ENCODE measurements at places on chromosomes 11 and 22.
A peak's percentile ranks its signal among the peaks of the same experiment; 100 is the strongest.

GRCh38 chr11:100830978-100831732 lies 144.1 kb downstream of the ARHGAP42 start:
- peak; percentile 48 for DNase-seq

- no peak for DNase-seq
Measured at GRCh38 chr22:42841444-42841843, 15.6 kb downstream of the ARFGAP3 start.

- no peak for DNase-seq
Measured at GRCh38 chr22:35008213-35008612, 57.7 kb upstream of the ISX start.

GRCh38 chr11:553988-554340 lies 6.6 kb downstream of the LMNTD2 start:
- DNase-seq = no peak

DNA sequence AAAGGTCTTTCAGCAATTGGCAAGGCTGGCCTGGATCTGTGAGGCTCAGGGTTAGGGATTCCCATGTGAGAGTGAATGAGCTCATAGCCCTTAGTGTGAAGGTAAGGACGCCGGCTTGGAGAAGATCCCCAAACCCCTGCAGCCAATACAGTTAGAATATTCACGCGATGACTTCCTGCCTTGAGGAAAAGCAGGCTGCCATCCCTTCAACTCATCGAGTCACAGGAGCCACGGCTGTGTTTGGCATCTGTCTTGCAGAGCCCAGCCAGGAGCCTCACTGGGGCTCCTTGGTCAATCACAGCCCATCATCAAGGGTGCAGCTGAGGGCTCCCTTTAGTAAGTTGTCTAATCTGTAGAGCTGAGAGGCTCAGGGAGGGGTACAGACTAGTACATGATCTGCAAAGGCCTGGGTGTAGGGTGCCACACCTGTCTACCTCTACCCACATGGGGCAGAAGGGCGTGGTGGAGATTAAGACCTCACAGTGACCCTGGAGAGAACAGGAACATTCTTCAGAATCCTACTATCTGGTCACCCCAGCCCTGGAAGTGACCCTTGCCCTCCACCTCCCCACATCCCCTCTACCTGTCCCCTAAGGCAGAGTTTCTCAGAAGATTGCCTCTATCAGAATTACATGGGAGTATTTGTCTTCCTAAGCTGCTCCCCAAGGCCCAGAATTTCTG lies 18.5 kb downstream of the IL10RA start:
- DNase-seq = no peak

- DNase-seq = no peak
Measured at GRCh38 chr11:119745112-119745511, 16.1 kb upstream of the NECTIN1 start.

DNA sequence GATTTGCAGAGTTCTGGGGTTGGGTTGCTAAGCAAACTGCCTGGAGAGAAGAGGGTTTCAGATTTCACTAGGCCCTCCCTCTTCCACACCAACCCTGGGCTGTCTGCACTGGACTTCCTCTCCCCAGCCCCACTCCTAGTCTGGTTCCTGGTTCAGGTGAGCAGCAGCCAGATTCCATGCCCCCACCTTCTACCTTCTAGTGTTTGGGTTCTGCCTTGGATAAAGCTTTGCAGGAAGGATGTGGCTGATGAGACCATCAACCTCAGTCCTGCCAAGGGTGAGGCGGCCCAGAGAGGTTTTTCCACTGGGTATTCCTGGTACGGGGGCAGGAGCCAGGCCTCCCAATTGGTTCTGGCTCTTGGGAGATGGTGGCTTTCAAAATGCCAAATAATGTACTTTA lies 68.3 kb downstream of the BCR start:
- DNase-seq = no peak

DNA sequence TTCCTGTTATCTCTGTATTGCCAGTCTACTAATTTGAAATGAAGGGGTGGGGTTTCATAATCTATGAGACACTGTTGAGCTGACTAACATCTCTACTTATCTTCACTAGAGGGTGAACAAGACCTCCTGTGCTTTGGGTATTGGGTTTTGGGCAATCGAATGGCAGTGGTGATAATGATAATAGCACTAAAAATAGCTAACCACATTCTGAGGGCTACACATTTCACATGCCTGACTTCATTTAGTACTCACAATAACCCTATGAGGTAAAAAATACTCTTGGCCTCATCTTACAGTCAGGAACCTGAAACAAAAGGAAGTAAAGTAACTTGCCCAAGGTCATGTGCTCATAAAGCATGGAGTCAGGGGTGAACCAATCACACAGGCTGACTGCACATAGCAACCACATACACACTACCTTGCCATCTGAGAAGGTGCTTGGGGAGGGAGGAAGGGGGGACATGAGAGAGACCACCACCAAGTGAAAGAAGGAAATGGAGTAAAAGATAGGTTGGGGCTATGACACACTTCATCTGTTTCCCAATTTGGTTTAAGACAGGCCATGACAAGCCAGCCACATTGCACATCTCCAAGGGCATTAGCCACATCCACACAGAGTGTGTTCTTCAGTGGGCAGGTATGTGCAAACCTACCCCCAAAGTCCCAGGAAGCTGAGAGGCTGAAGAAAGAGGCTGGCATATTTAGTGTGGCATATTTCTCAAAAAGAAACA lies 387.6 kb upstream of the DDI1 start:
- DNase-seq = no peak

DNA sequence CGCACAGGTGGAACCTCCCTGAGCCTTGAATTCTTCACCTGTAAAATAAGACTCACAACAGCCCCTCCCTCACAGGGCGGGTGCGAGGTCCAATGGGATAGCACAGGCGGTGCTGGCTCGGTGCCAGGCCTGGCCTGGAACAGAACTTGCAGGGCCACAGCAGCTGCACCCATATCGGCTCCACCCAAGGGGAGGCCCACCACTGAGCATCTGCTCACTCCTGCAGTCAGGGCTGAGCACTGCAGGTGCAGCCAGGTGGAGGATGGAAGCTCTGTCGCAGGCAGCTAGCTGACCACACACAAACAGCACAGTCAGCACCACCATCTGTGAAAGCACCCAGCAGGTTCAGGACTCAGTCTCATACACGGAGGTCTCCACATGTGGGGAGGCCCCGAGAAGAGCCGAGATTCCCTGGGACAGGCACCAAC lies 19.6 kb downstream of the VPS37C start:
- DNase-seq = no peak

GRCh38 chr11:21465203-21465602 lies 727.7 kb upstream of the ANO5 start:
- no peak for DNase-seq

Data from tibial artery (tissue), 4 donors.